ENCODE measurements at places on chromosomes 7 and 10. TPM values are rescaled to one million over a fixed set of nuclear protein-coding genes. Genes with fewer than 3 reads are reported as not detected.

RABGEF1 gene
- total RNA-seq, result 24.1 TPM

FANK1 gene
- 11.5 TPM for total RNA-seq

HTRA1 gene
- total RNA-seq, result 45.3 TPM

TACR2 gene
- 1.2 TPM for total RNA-seq

CCDC172 gene
- total RNA-seq, result not detected

SPDYE2B gene
- total RNA-seq, result not detected

MICU1 gene
- 57.1 TPM for total RNA-seq

Data from lower lobe of right lung (tissue), 2 donors.